Ovary (tissue), 10 donors: ENCODE measurements at places on chromosomes 6 and 20. TPM values are rescaled to one million over a fixed set of nuclear protein-coding genes. Genes with fewer than 3 reads are reported as not detected.

The NFKBIL1 gene
- 24.5 TPM for total RNA-seq

The BPHL gene
- 6.1 TPM for total RNA-seq

The CST4 gene
- not detected for total RNA-seq

The PTP4A1 gene
- 53.3 TPM for total RNA-seq

The PSORS1C1 gene
- total RNA-seq, result 3.2 TPM

The SLC26A8 gene
- not detected for total RNA-seq

The RCAN2 gene
- total RNA-seq, result 22.3 TPM

The CAP2 gene
- 5.7 TPM for total RNA-seq

The DEFB124 gene
- not detected for total RNA-seq

The RIPK1 gene
- total RNA-seq, result 15.6 TPM

The MLN gene
- total RNA-seq, result not detected

GRCh38 chr6:170025341-170025911 lies 265.5 kb downstream of the DLL1 start:
- H3K36me3 ChIP-seq, result no peaks in the 10 kb centered on the region
- no peaks in the 10 kb centered on the region for H3K27me3 ChIP-seq
- no peak for DNase-seq
- H3K4me1 ChIP-seq, result no peaks in the 10 kb centered on the region
- H3K4me3 ChIP-seq, result no peak overlapping the region

GRCh38 chr6:100161782-100162365 lies 167.9 kb upstream of the MCHR2 start:
- H3K36me3 ChIP-seq, result no peaks in the 10 kb centered on the region
- no peak for DNase-seq
- no peak overlapping the region for H3K4me3 ChIP-seq
- no peaks in the 10 kb centered on the region for H3K4me1 ChIP-seq
- H3K27ac ChIP-seq, result no peak overlapping the region
- no peaks in the 10 kb centered on the region for H3K27me3 ChIP-seq

DNA sequence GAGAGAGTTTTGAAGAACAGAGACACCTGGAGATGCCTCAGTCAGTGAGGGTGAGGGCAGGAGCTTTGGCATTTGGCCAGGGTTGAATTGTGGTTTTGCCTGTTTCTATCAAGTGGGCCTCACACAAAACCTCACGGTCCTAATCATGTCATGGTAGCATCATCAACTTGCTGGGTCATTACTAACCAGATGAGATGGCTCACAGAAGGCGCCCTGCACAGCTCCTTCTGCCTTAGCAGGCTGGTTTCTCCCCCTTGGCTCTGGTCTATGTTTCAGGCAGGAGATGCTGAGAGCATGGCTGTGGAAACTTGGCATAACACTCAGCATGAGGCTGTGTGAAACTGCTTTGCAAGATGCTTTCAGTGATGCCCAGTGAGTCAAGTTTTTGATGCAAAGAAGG lies 99.3 kb downstream of the LRRC1 start:
- H3K27me3 ChIP-seq, result no peaks in the 10 kb centered on the region
- no peak overlapping the region for H3K27ac ChIP-seq
- no peaks in the 10 kb centered on the region for H3K4me1 ChIP-seq
- no peak for DNase-seq

- H3K27ac ChIP-seq, result no peak overlapping the region
- DNase-seq, result no peak
- H3K4me1 ChIP-seq, result no peaks in the 10 kb centered on the region
- no peak overlapping the region for H3K4me3 ChIP-seq
- no peaks in the 10 kb centered on the region for H3K36me3 ChIP-seq
- H3K27me3 ChIP-seq, result no peaks in the 10 kb centered on the region
These were observed 23.9 kb upstream of the B3GAT2 start for GRCh38 chr6:70980727-70981126.

- no peaks in the 10 kb centered on the region for H3K36me3 ChIP-seq
- H3K27ac ChIP-seq, result no peak overlapping the region
- no peak overlapping the region for H3K4me3 ChIP-seq
- no peak for DNase-seq
These were observed 129.4 kb downstream of the MAP7 start for GRCh38 chr6:136420853-136421252.

- DNase-seq, result no peak
- H3K27ac ChIP-seq, result no peak overlapping the region
- no peaks in the 10 kb centered on the region for H3K27me3 ChIP-seq
- peak overlapping the region; percentile 98 for H3K4me3 ChIP-seq
- no peaks in the 10 kb centered on the region for H3K36me3 ChIP-seq
These were observed 3.1 kb downstream of the IFNGR1 start for GRCh38 chr6:137216106-137216505.

- no peak for DNase-seq
- H3K36me3 ChIP-seq, result no peaks in the 10 kb centered on the region
- H3K27ac ChIP-seq, result no peak overlapping the region
These were observed 401.6 kb upstream of the CITED2 start for GRCh38 chr6:139776041-139776440.

DNA sequence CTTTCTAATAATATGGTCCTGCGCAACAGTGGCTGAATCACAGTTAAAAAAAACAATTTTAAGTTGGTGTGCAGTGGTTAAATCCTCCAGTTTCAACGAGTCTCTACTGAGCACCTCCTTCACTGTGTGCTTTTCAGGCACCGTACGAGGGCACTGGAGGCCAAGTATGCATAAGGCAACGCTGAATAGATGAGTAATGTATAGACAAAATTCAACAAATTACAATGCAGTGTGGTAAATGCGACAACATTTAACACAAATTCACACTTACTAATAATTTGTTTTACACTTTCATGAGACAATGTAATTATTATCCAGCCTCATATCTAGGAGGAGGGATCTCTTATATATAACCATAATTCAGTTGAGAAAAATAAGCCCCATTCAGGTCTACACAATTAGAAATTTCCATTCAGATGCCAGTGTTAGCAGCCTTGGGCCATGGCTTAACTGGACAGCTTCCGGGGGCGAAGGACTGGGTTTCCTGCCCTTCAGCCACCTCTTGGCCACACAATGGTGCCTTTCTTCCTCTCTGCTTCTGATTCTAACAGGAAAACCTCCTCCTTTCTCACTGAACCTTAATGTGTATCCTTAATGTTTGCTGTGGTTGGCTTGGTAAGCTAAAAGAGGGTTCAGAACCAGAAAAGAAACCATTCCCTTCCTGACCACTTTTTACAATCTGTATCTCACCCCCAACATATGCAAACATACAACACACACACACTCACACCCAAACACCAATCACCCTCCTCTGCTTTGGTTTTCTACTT lies 51.9 kb downstream of the B4GALT5 start:
- no peaks in the 10 kb centered on the region for H3K27me3 ChIP-seq
- no peak overlapping the region for H3K4me3 ChIP-seq
- H3K4me1 ChIP-seq, result peaks cover 7% of the 10 kb centered on the region
- DNase-seq, result no peak
- no peak overlapping the region for H3K27ac ChIP-seq
- H3K36me3 ChIP-seq, result no peaks in the 10 kb centered on the region

- H3K36me3 ChIP-seq, result no peaks in the 10 kb centered on the region
- DNase-seq, result no peak
- H3K4me3 ChIP-seq, result no peak overlapping the region
- no peak overlapping the region for H3K27ac ChIP-seq
- no peaks in the 10 kb centered on the region for H3K4me1 ChIP-seq
These were observed 215.2 kb downstream of the NFATC2 start for GRCh38 chr20:51327251-51327841.

DNA sequence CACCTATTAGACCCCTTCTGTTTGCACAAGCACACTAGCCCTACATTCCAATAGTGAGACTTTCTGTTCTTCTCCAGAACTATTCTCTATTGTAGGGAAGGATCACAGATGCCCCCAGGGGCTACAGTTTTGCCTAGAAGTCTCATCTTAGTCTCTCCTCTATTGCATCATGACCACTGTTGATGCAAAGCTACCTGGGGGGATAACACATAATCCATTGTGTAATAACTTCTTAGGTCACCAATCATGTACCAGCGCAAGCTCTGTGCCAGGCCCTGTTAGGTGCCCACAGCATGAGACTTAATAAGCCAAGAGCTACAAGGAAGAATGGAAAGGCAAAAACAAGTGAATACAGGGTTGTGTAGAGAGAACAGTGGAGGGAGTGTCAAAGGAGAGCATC lies 98.1 kb upstream of the TNFAIP3 start:
- DNase-seq, result no peak
- no peak overlapping the region for H3K27ac ChIP-seq
- no peaks in the 10 kb centered on the region for H3K4me1 ChIP-seq
- H3K27me3 ChIP-seq, result no peaks in the 10 kb centered on the region

DNA sequence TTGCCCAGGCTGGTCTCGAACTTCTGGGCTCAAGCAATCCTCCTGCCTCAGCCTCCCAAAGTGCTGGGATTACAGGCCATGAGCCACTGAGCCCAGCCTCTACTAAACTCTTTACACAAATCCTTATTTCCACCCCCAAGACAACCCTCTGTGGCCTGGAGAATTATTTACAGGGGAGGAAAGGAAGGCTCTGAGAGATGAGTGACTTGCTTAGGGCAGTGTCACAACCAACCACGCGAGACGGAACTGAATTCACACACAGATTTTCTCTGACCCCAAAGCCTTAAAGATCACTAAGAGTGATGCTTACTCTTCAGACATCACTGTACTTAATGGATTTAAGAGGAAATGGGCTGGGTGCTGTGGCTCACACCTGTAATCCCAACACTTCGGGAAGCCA lies 86.2 kb downstream of the RIPOR3 start:
- H3K4me1 ChIP-seq, result no peaks in the 10 kb centered on the region
- DNase-seq, result no peak
- no peak overlapping the region for H3K4me3 ChIP-seq
- no peaks in the 10 kb centered on the region for H3K36me3 ChIP-seq

- H3K4me1 ChIP-seq, result peaks cover 18% of the 10 kb centered on the region
- DNase-seq, result no peak
- no peak overlapping the region for H3K4me3 ChIP-seq
- no peaks in the 10 kb centered on the region for H3K36me3 ChIP-seq
- H3K27me3 ChIP-seq, result no peaks in the 10 kb centered on the region
These were observed 251.0 kb downstream of the ATXN1 start for GRCh38 chr6:16510245-16510644.

GRCh38 chr6:41502917-41503671 lies 43.1 kb upstream of the FOXP4 start:
- H3K4me1 ChIP-seq, result peaks cover 7% of the 10 kb centered on the region
- peak overlapping the region; percentile 42 for H3K4me3 ChIP-seq
- DNase-seq, result peak; percentile 41

DNA sequence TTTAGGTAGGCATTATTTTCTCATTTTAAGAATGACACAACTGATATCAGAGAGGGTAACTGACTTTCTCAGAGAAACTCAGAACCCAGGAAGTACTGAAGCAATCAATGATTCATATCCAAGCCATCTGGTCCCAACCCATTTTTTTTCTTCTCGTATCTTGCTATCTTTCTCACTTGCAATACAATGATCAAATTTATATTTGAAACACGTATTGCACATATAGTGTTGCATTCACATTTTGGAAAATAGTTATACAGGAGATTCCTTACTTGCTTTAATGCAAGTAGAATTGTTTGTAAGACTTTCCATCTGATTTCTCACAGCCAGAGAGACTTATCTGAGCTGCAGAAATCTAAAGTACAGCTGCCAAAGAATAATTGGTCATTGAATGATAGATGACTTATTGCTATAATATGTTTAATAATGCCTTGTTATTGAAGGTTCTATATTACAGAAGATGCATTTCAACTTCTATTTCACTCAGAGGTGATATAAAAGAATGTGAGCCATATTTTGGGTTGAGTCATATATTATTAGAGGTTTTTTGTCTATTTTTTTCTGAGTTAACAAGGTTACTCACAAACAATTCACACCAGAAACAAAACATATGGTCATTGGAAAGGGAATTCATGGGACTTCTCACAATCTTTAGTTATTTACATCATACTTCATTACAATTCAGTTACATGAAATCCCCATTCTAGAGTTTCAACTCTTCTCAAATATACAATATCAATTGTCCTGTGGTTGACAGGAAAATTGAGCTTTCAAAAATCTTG lies 337.5 kb upstream of the CITED2 start:
- no peak for DNase-seq
- no peak overlapping the region for H3K4me3 ChIP-seq
- no peaks in the 10 kb centered on the region for H3K27me3 ChIP-seq
- H3K27ac ChIP-seq, result no peak overlapping the region

DNA sequence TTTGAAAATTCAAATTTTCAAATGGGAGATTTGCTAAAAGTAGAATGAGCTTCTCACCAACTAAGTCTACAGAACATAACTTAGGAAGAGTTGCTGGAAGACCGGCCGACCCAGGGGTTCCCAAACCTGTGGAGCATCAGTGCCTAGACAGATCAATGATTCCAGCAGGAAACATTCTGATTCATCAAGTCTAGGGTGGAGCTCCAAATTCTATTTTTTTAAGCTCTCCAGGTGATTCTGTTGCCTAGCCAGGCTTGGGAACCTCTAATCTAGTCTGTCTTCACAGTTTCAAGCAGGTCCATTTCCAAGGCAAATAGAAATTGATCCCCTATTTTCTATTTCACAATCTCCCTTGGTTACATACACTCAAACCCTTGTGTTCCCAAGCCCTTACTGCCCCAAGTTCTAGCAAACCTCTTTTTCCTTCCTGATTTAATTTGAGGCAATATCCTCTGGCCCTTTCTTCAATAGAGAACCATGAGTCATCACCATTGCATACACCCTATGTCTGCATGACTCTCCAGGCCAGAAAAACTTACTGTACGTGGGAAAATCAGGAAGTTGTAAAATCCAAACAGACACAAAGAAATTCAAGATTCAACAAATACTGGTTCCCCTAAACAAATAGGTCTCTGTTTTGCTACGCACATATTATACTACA lies 8.9 kb downstream of the ATXN1 start:
- no peak overlapping the region for H3K4me3 ChIP-seq
- no peaks in the 10 kb centered on the region for H3K36me3 ChIP-seq
- no peaks in the 10 kb centered on the region for H3K27me3 ChIP-seq
- peaks cover 1% of the 10 kb centered on the region for H3K4me1 ChIP-seq

GRCh38 chr20:49405062-49405683 lies 77.3 kb downstream of the KCNB1 start:
- H3K4me1 ChIP-seq, result peaks cover 2% of the 10 kb centered on the region
- H3K27ac ChIP-seq, result no peak overlapping the region
- H3K4me3 ChIP-seq, result no peak overlapping the region
- no peaks in the 10 kb centered on the region for H3K36me3 ChIP-seq
- DNase-seq, result no peak

- peak; percentile 87 for DNase-seq
- peaks cover 5% of the 10 kb centered on the region for H3K4me1 ChIP-seq
- peak overlapping the region; percentile 94 for H3K4me3 ChIP-seq
- peak overlapping the region; percentile 74 for H3K27ac ChIP-seq
These were observed 57.9 kb downstream of the TRIM38 start for GRCh38 chr6:26020329-26021000.

GRCh38 chr6:167699141-167699931 lies 127.4 kb upstream of the AFDN start:
- H3K27ac ChIP-seq, result no peak overlapping the region
- peaks cover 5% of the 10 kb centered on the region for H3K4me1 ChIP-seq
- H3K4me3 ChIP-seq, result no peak overlapping the region
- no peaks in the 10 kb centered on the region for H3K27me3 ChIP-seq
- peak; percentile 68 for DNase-seq

- no peak overlapping the region for H3K27ac ChIP-seq
- no peak for DNase-seq
- no peaks in the 10 kb centered on the region for H3K4me1 ChIP-seq
- H3K27me3 ChIP-seq, result no peaks in the 10 kb centered on the region
- H3K4me3 ChIP-seq, result no peak overlapping the region
These were observed 174.9 kb downstream of the ISM1 start for GRCh38 chr20:13396022-13396421.

GRCh38 chr6:8906699-8907098 lies 471.4 kb upstream of the SLC35B3 start:
- H3K27ac ChIP-seq, result no peak overlapping the region
- no peaks in the 10 kb centered on the region for H3K4me1 ChIP-seq
- DNase-seq, result no peak
- H3K4me3 ChIP-seq, result no peak overlapping the region

- no peak for DNase-seq
- no peaks in the 10 kb centered on the region for H3K36me3 ChIP-seq
- no peaks in the 10 kb centered on the region for H3K4me1 ChIP-seq
- no peaks in the 10 kb centered on the region for H3K27me3 ChIP-seq
- no peak overlapping the region for H3K27ac ChIP-seq
These were observed 100.0 kb downstream of the NDUFAF5 start for GRCh38 chr20:13884803-13885202.
